ENCODE measurements at places on chromosomes 1 and 21. TPM values are rescaled to one million over a fixed set of nuclear protein-coding genes. Genes with fewer than 3 reads are reported as not detected.

The ALX3 gene
- total RNA-seq = not detected

DNA sequence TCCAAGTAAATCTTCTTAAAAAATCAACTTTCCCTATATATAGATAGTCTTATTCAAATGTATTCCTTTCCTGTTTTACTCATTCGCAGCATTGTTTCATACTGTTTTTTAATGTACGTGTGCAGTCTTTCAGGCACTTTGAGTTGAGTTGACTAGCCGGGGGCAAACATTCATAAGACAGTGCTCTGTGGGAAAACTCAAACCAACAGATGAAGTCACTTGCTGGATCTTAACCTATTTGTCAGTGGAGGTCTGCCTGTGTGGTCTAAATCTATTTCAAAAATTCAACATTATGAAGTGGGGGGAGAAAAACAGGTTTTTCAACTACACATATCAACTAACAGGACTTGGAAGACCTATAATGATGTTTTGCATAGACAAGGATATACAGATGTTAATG is 6.2 kb downstream of the HSD11B1 start:
- DNase-seq = no peak

DNA sequence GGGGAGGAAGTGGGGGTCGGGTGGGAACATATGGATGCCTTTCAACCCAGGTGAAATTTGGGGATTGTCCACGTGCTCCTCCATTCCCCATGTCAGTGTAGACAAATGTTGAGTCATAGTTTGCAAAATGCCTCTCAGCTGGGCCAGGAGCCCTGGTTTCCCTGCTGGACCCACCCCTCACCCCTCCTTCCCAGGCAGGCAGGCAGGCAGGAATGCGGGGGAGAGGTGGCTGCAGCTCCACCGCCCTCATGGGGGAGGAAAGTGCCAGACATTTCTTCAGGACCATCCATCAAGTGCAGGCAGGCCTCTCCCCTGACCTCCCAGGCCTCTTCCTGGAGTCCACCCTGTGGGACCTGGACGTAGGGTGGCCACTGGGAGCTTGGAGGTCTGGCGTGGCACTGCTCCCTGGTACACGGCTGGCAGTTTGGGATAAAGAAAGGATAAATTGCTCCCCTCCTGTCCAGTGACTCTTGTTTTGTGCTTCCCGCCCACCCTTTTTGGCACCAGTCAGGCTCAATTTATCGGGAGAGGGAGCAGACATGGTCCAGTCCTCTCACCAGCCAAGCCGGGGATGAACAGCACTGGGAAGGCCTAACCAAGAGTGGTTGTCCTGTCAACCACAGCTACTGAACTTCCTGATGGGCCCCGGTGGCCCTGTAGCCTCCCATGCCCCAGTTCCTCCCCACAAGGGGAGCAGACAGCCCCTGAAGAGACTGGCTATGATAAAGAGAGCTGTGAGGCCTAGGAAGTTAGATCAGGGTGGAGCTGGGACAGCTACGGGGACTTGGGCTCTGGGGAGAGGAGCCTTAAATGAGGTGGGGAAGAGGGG is 18.9 kb downstream of the NPR1 start:
- DNase-seq = no peak

- no peak for DNase-seq
Measured at GRCh38 chr21:25240974-25241373, 366.3 kb downstream of the MRPL39 start.

- DNase-seq = no peak
Measured at GRCh38 chr1:93824834-93825233, 54.2 kb downstream of the DNTTIP2 start.

GRCh38 chr1:170318736-170319135 is 173.0 kb downstream of the NTMT2 start:
- no peak for DNase-seq

DNA sequence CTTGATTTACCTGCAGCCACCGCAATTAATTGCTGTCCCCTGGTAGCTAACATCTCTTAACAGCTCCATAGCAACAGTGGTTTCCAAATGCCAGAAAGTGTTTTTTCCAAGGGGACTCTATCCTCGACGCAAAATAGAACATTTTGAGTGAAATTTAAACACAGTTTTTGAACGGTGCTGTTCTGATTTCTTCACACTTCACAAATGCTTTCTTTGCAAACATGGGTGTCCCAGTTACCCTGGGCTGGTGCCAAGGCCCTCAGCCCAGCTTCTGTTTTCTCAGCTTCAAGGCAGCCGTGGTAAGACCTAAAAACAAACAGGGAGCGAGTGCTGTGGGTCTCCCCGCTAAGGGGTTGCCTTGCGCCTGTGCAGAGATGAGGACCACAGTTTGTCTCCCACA is 147.3 kb upstream of the VAMP3 start:
- DNase-seq = no peak

GRCh38 chr1:43207229-43207853 is 35.2 kb downstream of the CFAP57 start:
- peak; percentile 60 for DNase-seq

The OR10K2 gene
- not detected for total RNA-seq

The DPM3 gene
- 66.0 TPM for total RNA-seq

DNA sequence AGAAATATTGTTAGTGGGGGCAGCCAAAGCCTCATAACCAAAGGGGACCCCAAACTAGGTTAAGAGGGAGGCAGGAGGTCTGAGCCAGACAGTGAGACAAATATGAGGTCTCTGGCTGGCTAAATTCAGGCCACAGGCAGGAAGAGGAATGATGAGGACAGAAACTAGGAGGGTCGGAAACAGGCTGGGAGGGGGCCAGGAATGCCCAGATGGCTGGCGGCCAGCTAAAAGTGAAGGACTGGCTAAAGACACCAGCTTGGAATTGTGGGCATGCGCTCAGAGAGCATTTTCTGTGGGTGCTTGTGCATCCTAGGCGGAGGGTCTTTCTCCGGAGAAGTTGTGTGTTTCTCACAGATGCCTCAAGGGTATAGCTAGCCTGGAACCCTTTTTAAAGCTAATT is 77.0 kb downstream of the PGM1 start:
- DNase-seq = no peak

The ARHGAP30 gene
- 0.36 TPM for total RNA-seq

- DNase-seq = no peak
Measured at GRCh38 chr21:44498280-44499210, 41.5 kb downstream of the KRTAP10-1 start.
